ENCODE measurements at places on chromosomes 6 and 20. TPM values are rescaled to one million over a fixed set of nuclear protein-coding genes. Genes with fewer than 3 reads are reported as not detected.

Gene RBPJL
- total RNA-seq, result not detected

Gene OXT
- total RNA-seq, result not detected

Gene SLC22A3
- total RNA-seq, result 37.0 TPM

Gene SLC22A7
- not detected for total RNA-seq

Gene ZSWIM1
- 6.6 TPM for total RNA-seq

Gene TCF21
- 0.09 TPM for total RNA-seq

Gene ELOVL4
- 1.6 TPM for total RNA-seq

Gene C2
- 0.15 TPM for total RNA-seq

Gene GHRH
- total RNA-seq, result not detected

Gene ESR1
- total RNA-seq, result not detected

Gene PLCB4
- 13.0 TPM for total RNA-seq

Gene RPRD1B
- total RNA-seq, result 21.4 TPM

Gene CENPB
- 128 TPM for total RNA-seq

Gene APOBEC2
- total RNA-seq, result not detected

Gene SALL4
- total RNA-seq, result 1.3 TPM

Gene HLA-DPA1
- not detected for total RNA-seq

Gene TINAG
- total RNA-seq, result not detected

Gene MYBL2
- total RNA-seq, result 92.0 TPM

Gene PLN
- not detected for total RNA-seq

Gene KIF25
- total RNA-seq, result not detected

Gene FAM209A
- 0.39 TPM for total RNA-seq

Gene ACSS1
- total RNA-seq, result 11.8 TPM

Gene TRIM15
- total RNA-seq, result not detected

Gene ARHGAP40
- total RNA-seq, result not detected

Gene TEAD3
- total RNA-seq, result 5.7 TPM

Gene SENP6
- total RNA-seq, result 38.5 TPM

Gene SLC17A1
- 0.10 TPM for total RNA-seq

Gene CABLES2
- total RNA-seq, result 4.0 TPM

Gene OR2J3
- not detected for total RNA-seq

Gene TREML4
- not detected for total RNA-seq

Gene CLIC1
- total RNA-seq, result 542 TPM

Gene TTLL9
- 0.14 TPM for total RNA-seq
